ENCODE measurements at places on chromosomes 12 and 14.

DNA sequence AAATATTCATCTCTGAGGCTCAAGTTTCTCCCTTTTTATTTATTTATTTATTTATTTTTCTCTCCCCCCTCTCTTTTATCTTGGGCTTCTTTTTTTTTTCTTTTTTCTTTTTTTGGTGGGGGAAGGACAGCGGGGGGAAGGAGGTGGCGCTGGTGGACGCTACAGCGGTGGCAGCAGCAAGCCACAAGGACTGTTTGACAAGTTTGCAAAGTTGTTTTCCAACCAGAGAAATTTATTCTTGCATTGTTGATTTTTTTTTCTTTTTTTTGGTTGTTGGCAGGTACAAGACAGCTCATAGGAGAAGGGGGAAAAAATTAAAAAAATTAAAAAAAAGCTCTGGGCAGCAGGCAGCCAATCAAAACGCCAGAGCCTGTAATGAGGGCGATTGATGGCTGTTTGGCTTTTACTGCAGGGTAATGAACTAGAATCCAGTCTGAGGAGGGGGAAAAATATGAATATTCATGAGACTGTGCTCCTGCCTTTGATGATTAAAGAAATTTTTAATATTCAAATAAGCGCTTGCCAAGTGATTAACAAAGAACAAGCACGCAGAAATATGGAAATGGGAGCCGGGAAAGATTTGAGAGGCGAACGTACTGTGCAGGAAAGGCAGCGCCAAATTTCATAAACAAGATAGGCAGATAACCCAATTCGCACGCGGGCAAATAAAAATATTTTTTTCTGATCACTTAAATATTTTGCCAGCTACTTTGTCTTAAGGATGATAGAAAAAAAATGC lies 36.2 kb downstream of the BCL11B start:
- DNase-seq = no peak

GRCh38 chr12:120214626-120215356 lies 13.9 kb upstream of the RPLP0 start:
- DNase-seq = no peak

GRCh38 chr12:53219956-53220693 lies 11.9 kb downstream of the RARG start:
- no peak for DNase-seq

DNA sequence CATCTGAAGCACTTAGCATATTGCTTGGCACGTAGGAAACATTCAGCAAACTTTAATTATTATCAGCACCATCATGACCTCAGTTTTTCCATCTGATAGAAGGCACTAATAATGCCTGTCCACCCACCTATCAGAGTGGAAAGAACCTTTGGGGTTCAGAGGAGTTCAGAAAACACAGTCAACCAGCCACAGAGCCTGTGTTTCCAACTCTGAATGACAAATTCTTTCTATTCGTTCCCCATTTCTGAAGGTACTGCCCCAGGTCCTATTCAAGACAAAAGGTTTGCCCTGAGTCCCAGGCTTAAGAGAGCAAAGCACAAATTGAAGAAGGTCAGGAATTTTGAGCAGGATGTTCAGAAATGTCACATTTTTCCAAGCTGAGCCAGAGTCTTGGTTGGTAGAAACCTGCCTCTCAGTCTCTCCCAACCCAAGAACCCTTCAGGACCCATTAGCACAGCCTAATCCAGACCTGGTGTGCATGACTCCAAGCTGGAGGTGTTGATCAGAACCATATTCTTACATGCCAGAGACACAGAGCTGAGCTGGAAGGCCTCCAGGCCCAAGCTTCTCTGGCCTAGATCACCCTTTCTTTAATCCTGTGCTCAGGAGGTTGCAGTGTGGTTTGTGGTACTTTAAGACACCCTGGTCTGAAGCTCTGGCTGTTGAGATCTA lies 114.4 kb downstream of the TBX5 start:
- DNase-seq = no peak

DNA sequence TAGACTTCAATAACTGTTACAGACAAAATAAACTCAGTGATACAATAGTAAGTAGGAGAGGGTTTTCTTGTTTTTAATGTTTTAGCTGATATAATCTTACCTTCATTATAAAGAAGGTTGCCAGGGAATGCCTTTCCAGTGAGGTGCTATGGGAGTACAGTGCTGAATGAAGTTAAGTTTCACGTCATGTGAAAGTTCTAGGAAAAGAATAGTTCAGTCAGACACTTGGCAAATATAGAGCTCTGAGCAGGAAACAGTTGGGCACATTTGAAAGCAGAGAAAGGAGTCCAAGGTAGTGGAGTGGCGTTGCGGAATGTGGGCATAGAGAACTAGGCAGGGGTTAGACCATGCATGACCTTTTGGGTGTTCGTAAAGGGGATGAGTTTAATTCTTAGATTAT lies 88.6 kb upstream of the DCN start:
- no peak for DNase-seq

GRCh38 chr12:93274937-93275336 lies 102.8 kb upstream of the NUDT4 start:
- DNase-seq = no peak

- DNase-seq = no peak
Observed at GRCh38 chr12:82525616-82526015, 161.1 kb upstream of the TMTC2 start.

DNA sequence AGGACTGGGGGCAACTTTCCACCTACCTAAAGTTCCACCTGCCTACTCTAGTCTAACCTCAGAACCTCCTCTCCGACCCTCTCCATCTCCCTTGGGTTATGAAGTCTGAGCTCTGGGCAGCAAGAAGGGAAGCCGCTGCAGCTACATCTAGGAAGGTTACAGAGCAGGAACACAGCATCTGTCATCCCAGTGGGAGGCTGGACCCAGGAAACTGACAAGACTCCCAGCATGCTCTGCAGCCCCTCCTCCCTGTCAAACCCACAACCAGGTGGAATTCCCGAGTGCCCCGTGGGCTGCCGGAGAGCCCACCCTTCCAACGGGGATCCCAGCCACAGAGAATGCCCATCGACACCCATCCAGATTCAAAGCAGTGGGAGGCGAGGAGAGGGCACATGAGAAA lies 2.1 kb downstream of the TESC start:
- DNase-seq = no peak

- DNase-seq = no peak
Observed at GRCh38 chr14:97477353-97477752, 680.2 kb downstream of the VRK1 start.

DNA sequence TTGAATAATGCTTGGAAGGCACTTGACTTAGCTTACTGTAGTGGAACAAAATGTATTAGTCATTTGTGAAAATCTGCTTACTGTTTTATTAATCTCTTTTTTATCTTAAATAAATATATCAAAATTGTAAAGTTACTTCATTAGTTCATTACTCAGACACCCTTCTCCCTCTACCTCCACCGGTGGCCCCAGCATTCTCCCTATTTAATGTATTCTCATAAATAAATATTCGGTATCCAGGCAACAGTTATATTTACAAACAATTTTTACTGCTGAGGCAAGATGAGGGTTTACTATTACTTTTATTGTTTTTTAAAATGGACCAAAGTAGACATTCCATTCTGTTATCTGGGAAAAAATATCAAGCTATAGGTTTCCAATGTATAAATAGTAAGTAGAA lies 19.6 kb upstream of the ALX1 start:
- no peak for DNase-seq

DNA sequence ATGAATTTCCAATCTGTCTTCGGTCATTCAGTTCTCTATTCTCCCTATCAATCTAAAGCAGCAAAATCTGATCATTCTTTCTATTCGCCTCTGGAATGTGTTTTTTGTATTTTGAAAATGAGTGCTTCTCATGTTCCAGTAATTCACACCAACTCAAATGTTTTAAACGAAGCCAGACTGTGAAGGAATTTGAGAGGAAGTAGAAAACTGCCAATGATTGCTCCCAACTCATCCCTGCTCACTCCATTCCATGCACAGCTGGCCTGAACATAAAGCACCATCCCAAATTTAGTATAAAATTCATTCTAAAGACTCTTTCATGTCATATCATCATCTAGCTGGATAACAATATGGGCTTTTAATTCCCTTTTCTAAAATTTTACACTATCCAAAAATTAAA lies 123.8 kb downstream of the DUSP6 start:
- DNase-seq = no peak

DNA sequence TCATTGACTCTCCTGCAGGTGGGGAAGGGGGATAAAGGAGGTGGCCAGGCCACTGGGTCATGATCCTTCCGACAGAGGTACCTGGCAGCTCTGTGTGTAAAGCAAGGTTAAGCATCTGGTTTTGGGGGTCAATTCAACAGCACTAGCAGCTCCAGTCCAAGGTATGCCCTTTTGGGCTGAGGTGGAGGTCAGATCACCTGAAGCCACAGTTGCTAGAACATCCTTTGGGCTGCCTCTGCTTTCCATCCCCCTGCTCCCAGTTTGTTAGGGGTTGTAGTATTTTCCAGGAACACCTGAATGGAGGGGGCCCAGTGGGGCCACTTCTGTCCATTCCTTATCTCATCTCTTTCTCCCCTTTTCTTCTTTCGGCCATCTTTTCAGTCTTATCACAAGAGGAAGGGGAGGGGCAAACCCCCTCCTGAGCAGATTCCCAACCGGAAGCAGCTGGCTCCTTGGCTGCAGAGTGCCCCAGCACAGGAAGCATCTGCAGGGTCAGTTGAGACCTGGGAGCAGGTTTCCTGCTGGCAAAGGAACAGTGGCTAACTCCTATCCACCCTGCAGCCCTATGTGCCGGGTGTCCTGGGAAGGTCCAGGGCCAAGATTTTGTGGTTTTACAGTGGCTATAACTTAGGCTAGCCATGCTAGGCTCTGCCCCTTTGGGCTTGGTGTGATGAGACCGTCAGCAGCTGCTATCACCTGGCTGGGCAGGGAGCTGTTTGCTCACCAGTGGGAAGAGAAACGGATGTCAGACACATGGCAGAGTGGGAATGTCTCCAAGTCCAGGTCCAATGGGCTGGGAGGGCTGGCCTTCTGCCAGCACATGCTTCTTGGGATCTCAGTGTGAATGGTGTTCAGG lies 40.2 kb downstream of the SH2B3 start:
- no peak for DNase-seq

DNA sequence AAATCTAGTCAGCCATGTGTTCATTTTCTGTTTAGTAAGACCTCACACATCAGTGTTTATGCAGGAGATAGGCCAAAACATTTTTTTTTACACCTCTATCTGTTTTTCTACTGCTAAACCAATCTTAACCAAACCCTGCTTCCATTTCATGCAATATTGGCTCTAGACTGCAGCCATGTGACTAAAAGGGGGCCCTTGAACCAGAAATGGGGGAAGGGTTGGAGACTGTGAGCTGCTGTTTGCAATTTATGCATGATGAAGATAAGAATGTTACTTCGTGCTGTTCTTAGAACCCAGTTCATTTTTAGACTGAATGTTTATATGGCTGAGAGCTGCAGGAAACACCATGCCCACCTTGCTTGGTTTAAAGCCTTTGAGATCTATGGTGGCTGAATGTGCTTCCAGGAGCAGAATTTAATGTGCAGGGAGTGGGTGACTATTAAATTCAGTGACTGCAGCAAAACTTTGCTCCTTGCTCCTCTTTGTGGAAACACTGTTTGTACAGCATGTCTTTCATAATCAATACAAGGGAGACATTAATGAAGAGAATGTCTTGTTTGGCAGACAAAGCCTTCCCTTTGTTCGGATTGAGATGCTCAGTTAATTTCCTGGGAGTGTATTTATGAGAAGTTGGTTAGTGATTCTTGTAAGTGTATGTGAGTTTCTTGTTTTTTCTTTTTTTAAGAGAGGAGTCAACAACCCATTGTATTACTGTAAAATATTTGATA lies 53.6 kb downstream of the CHST11 start:
- DNase-seq = no peak

- DNase-seq = no peak
Observed at GRCh38 chr12:133106253-133106652, 23.8 kb downstream of the ZNF891 start.

DNA sequence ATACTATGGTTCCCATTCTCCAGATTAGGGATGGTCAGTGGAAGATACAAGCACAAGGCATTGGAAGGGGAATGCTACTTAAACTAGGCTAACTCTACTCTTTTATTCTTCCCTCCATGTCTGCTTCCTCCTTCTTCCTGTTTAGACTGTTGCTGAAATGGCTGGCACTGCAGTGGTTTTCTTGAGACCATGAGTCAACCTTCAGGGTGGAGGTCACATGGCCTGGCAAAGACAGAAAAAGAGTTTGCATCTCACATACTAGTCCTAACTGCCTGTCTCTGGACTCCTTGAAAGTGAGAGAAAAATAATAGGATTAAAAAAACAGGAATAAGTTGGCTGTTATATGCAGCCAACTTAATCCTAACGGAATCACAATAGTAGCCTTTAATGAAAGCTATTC lies 37.0 kb downstream of the ALDH1L2 start:
- no peak for DNase-seq

DNA sequence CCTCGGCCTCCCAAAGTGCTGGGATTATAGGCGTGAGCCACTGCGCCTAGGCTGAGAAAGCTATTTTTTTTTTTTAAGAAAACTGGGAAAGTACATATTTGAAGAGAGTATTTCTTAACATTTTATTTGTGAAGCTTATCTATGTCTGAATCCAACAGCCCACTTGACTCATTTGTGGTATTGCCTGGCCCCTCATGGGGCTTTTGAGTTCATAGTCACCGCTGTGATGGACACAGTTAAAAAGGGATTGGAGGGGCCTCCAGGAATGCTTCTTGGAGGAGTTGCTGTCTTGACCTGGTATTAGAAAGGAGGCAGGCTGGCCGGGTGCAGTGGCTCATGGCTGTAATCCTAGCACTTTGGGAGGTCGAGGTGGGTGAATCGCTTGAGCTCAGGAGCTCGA lies 26.5 kb downstream of the BCL7A start:
- DNase-seq = no peak

GRCh38 chr12:121297435-121297991 lies 1.0 kb upstream of the CAMKK2 start:
- DNase-seq = peak; percentile 13

GRCh38 chr12:93571365-93571924 lies 1.0 kb upstream of the SOCS2 start:
- peak; percentile 52 for DNase-seq

- no peak for DNase-seq
Observed at GRCh38 chr12:107439026-107439738, 246.4 kb upstream of the PWP1 start.

DNA sequence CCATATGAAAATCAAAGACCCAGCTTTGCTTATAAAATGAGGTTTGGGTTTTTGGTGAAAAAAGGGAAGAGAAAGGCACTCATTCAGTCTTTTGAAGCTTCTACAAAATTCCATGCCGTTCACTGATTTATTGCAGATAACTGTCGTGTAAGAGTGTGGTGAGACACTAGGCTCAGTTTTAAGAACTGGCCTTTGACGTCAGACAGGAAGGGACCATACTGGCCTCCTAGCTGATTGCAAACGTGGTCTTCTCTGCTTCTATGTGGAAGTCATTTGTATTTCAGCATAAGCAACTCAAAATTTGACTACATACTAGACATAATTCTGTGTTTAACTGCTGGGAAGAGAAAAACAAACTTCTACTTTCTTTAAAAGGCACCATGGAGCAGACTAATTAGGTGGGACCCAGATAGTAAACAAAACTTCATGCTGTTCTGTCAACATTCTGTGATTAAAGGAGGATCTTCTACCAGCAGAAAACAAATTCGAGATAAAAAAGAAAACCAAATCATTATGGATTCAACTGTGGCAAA lies 168.7 kb downstream of the TTC7B start:
- DNase-seq = no peak
